Activated CD8-positive, alpha-beta memory T cell treated with anti-CD3 and anti-CD28 coated beads for 1 hour (primary cell): ENCODE measurements at places on chromosomes 7 and 10.

- no peak for DNase-seq
These were observed 142.2 kb downstream of the TRIL start for GRCh38 chr7:28815928-28816373.

DNA sequence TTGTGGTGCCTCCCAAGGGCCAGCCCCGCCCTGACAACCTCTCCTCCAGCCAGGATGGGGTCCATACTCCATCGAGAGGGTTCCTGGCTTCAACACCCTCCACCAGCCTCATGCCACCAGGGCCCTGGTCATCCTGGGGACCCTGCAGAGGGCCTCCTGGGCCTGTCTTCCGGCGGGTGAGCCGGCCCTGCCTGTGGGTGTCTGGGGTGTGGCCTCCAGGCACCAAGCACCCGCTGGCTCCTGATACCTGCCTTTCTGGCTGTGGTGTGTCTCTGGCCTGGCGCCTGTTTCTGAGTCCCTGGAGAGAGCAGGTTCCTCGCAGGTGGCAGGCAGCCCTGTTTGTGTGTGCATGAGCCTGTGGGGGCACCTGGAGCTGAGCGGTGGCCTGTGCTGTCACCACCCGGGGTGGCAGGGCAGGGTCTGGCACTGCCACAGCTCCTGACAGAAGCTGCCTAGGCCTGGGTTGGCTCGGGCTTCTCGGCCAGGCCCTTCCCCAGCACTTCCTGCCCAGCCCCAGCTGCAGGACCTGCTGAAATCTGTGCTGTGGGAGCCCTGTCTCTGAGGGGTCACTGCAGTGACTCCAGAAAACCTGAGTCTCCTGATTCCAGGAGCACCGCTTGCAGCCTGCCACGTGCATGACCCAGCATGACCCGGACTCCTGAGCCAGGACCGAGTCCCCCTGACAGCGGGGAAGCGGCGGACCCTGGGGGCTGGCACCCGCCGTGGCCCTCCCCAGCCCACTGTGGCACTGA, 18.4 kb downstream of the ADAM8 start:
- no peak for DNase-seq

- no peak for DNase-seq
These were observed 25.0 kb downstream of the RGS10 start for GRCh38 chr10:119517235-119518141.

DNA sequence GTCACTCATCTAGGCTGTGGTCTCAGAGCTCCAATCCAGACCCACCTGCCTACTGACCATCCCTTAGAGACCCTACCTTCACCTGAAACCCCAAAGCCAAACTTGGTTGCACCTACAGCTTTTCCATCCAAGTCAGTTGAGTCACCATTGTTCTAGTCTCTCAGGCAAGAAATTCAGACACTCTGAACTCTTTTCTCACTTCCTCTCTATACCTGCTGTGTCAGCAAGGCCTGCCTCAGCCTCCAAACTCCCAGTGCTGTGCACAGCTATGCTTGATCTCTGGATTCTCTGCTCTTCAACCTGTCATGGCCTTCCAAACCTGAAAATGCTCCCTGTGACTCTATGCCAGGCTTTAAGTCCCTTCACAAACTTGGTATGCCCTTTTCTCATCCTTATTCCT, 47.4 kb upstream of the MTURN start:
- no peak for DNase-seq

- no peak for DNase-seq
These were observed 44.9 kb downstream of the AKR1B15 start for GRCh38 chr7:134593530-134594392.

GRCh38 chr10:32923849-32924248, 34.2 kb downstream of the ITGB1 start:
- no peak for DNase-seq

- DNase-seq, result no peak
These were observed 1020.9 kb downstream of the GATA3 start for GRCh38 chr10:9075420-9075819.

GRCh38 chr7:43639858-43640491, 57.1 kb downstream of the STK17A start:
- DNase-seq, result no peak

DNA sequence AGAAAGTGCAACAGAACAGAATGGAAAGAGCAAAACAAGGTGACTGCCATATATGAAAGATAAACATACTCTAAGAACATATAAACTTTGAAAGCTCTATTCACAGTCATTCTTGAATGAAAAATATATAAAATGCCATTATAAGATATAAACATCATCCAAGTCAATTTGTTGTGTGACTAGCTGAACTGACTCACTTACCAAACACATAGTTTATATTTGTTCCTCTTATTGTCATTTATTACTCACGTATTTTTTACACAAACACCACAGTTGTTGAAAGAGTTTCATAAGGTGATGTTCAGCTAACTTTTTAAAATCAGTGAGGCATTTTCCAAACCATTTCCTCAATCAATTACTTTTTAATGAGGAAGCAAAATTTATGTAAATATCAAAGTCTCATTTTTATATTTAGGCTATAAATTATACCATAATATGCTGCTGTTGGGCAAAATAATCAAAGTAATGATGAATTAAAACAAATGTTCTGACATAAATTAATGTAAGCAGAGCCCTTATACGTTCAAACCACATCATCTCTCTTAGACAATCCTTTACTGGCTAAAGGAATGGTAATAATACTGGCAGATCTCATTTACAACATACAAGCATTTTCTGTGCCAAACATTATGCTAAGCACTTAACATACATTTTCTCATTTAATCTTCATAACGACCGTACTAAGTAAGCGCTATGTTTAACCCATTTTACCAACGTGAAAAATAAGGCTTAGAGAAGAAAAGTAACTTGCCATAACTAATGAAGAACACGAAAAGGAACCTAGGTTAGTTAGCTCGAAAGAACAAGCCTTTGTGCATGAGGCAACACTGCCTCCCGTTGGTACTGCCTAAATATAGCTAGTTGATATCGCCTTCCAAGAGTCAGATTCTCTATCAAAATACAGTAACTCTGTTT, 7.3 kb downstream of the LRRN3 start:
- no peak for DNase-seq

GRCh38 chr7:31029251-31030042, 22.7 kb upstream of the ADCYAP1R1 start:
- DNase-seq, result no peak

GRCh38 chr7:7156663-7157062, 25.7 kb upstream of the C1GALT1 start:
- DNase-seq, result no peak

DNA sequence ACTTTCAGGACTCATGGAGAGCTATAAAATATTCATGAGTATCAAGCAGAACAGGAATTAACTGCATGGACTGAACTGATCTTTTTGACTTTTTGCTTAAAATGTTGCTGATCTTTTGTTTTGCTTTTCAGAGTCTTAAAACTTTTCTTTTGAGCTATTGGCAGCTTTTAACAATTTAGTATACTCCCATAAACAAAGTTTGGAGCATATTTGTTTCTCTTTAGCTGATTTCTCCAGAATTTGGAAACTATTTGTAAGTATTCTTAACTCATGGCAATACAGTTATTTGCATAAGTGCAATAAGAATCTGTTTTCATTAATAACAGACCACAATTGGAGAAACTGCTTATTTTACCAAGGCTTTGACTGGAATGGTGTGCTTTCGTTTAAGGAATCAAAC, 73.4 kb upstream of the C1GALT1 start:
- DNase-seq, result no peak

GRCh38 chr10:14587540-14588083, 187.1 kb downstream of the FAM107B start:
- DNase-seq, result no peak

DNA sequence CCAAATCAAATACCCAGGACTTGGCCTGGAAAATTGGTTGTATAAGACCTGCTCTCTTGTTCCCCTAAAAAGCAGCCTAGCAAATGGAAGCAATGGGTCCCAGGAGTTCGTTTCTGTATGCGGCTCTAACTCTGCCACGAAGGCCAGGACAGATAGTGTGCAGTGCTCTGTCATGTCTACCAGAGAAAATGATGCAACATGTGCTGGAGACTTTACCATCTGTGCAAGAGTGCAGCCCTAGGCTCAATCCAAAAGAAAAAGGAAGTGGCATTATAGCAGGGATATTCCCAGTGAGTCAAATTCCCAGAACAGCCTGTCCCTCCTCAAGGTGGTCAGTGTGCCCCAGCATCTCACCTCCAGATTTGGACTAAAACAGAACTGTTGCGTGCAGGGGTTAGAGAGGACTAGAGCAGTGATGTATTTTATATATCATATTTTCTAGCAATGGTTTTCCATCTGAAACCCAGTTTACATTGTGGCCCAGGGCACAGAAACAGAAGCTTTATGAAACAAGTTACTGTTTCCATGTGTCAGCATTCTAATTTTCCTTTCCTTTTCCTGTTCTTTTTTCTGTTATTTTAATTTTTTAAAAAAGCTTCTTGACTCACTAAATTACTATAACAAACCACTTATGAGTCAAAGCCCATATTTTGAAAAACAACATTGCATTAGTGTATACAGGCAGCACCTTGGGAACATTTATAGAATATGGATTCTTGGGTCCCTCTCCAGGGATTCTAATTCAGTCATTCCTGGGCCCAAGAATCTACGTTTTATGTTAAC, 311.2 kb downstream of the RNLS start:
- no peak for DNase-seq

- DNase-seq, result no peak
These were observed 166.1 kb upstream of the NRG3 start for GRCh38 chr10:81708929-81709328.

DNA sequence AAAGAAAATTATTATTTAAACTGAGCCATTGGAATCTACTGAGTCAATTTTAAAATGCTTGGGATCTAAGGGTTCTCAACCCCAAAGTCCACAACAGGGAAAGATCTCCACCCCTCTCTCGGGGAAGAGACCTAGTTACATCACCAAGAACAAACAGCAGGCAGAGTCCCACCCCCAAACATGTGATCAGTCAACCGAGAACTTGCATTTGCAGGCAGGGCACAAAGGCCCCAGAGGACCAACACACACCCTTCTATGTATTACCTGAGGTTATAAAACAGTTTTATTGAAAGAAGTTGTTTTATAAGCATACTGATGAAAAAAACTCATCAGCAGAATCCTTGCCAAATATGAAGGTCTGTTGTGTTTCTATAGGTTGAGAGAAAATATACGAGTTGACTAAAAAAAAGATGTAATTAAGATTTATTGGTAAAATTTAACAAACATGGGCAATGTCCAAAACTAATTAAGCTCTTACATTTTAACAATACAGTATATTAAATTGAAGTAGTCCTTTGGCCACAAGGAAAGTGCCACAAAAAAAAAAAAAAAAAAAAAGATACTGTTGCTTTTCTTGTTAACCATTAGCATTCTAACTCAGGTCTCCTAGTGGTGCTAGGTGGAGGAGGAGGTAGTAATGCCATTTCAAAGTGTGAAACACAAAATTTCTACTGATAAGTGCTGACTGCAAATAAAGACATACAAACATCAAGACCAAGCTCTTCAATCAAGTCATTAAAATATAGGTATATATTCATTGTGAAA, 975 bp upstream of the USP54 start:
- DNase-seq, result no peak

DNA sequence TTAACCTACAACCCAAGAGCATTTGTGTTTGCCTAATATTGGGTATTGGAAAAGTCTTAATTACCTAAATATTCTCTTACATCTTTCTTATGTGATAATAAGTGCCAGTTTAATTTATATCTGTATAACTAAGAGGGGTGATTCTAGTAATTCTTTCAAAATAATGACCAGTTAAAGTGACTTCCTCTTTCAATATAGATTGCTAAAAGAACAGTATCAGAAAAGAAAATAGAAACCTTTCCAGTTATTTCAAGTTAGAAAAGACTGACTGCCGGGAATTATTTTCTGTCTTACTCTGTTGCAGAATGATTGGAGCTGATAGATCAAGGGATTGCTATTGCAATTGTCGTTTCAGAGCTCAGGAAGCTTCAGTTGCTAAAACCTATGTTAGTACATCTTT, 525.0 kb upstream of the SEMA3D start:
- DNase-seq, result no peak

GRCh38 chr7:130324306-130324943, 20.2 kb upstream of the CPA5 start:
- DNase-seq, result no peak

GRCh38 chr7:33185786-33186185, 56.4 kb downstream of the BBS9 start:
- no peak for DNase-seq

DNA sequence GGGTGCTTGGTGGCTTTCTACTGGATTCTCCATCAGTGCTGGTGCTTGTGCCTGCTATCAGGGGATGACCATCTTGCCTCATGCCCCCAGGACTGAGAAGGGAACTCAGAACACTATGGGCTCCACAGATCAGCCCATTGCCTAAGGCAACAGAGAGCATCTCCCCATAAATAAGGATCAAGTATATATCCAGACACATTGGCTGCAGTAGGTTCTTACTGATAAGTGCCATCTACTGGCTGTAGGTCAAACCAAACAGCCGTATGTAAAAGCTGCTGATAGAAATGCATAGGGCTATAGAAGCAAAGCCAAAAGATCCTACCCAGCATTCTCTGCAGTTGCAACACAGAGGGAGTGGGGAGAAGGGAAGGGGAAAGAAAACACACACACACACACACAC, 153.7 kb downstream of the CDK14 start:
- no peak for DNase-seq

GRCh38 chr10:6562221-6562620, 17.9 kb downstream of the PRKCQ start:
- no peak for DNase-seq

DNA sequence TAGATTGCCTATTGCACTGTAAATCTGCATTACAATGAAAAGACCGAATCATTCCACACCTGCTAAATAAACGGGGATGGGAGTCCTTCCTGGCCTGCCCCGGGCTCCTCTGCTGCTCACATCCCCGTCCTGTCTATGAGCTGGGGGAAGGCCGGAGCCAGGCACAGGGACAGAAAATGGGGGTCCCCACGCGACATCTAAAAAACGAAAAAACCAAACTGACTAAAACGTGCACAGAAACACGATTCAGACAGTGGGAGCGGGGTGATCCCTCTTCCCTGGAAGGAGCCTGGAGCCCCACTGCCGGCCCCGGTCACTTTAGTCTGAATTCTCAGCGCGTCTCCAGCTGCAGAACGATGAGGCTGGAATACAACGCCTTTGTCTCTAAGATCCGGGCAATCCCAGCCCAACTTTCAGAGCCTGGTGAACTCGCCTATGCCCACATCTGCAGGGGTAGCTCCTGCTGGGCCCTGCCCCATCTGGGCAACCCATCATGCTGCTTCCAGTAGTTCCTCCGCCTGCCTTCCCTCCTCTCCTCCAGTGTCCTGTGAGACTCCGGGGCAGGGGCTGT, 78.0 kb downstream of the ADARB2 start:
- no peak for DNase-seq

GRCh38 chr7:85673876-85674275, 487.0 kb upstream of the SEMA3D start:
- DNase-seq, result no peak

GRCh38 chr7:55092186-55092974, 73.6 kb downstream of the EGFR start:
- no peak for DNase-seq

DNA sequence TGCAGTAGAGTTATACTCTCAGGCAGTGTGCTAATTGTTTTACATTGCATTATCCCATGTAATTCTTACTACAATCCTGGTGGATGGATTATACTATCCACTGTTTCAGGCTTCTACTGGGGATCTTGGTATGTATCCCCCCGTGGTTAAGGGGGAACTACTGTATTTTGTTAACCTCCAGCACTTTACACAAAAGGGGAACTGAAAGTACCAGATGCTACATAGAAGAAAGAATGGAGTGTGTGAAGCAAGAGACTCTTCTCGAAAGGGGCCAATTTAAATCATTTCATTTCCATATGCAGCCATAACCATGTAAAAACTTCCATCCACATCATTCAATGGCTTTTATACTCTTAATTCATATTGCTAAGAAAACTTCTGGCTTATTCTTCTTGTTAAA, 69.4 kb downstream of the C1GALT1 start:
- DNase-seq, result no peak

- DNase-seq, result no peak
These were observed 64.8 kb downstream of the FAM53B start for GRCh38 chr10:124679401-124679800.
